SW 1271 (cell line): ENCODE measurements at places on chromosomes 4 and X.
A peak's percentile ranks its signal among the peaks of the same experiment; 100 is the strongest.

- no peak for DNase-seq
Measured at GRCh38 chrX:103396186-103396585, 19.8 kb downstream of the BEX3 start.

- DNase-seq, result no peak
Measured at GRCh38 chrX:71637848-71638247, 19.5 kb upstream of the CXCR3 start.

DNA sequence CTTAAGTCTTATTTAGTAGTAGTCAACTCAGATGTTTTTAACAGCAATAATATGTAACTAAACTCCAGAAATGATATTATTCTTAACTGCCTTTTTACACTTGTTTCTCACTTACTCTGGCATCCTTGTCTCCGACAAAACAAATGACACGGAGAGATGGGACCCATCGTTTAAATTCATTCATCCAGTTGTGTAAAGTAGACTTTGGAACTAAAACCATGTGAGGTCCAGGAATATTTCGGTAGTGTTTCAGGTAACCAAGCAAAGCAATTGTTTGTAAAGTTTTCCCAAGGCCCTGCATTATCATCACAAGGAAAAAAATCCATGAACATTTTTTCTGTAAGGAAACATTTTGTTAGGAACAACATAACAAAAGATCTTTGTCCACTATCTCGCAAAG lies 11.6 kb downstream of the SMARCA1 start:
- no peak for DNase-seq

GRCh38 chr4:123995936-123996335 lies 599.3 kb downstream of the SPRY1 start:
- DNase-seq, result peak; percentile 25

- no peak for DNase-seq
Measured at GRCh38 chr4:40829586-40829985, 79.8 kb downstream of the NSUN7 start.

GRCh38 chrX:118751950-118752783 lies 24.8 kb downstream of the IL13RA1 start:
- no peak for DNase-seq
